ENCODE measurements at places on chromosomes 7 and 10.

- DNase-seq: no peak
Measured at GRCh38 chr7:2953099-2953498, 90.6 kb downstream of the CARD11 start.

DNA sequence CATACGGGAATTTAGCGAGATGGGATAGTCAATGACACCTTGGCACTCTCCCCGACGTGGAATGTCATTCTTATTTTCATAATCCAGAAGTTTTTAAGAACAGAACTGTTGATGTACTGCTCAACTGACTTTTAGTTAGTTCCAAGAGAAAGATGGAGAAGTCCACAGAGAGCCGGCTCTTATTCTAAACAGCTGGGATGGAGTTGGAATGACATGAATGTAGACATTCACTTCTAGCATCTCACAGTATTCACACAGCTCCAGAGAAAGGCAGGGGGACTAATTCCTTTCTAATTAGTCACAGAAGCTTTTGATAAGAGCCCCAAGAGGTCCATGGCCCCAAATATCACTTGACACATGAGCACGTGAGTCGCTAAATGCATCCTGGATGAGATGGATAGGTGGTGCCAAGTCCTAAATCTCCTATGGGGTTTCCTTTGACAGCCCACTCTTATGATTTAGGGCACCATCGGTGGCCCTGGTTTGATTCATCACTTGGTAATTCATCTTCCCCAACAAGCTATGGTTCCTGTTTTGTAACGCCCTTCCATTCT is 420.3 kb upstream of the AUTS2 start:
- no peak for DNase-seq

GRCh38 chr10:126833542-126833941 is 71.7 kb upstream of the DOCK1 start:
- DNase-seq: no peak

DNA sequence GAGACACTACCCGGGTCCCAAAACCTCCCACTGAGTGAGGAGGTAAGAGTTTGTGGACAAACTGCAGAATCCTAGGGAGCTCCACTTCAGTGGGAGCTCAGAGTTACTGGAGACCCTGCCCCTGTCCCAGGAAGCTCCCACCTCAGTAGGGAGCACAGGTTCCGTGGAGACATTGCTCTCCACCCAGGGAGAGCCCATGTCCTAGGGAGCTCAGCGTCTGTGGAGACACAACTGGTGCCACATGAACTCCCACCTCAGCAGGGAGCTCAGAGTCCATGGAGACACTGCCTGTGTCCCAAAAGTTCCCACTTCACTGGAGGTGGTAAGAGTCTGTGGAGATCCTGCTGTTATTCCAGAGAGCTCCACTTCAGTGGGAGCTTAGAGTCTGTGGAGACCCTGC is 6.3 kb downstream of the MYO1G start:
- no peak for DNase-seq

- peak; percentile 12 for DNase-seq
Measured at GRCh38 chr10:132223156-132223590, 36.4 kb downstream of the DPYSL4 start.

All from stimulated activated CD4-positive, alpha-beta T cell treated with anti-CD3 and anti-CD28 coated beads, TNF-alpha, amount 100 ng/mL, for 1 hour (primary cell).